ENCODE measurements at places on chromosomes 7 and 10.

- DNase-seq, result no peak
Observed at GRCh38 chr7:138603549-138604318, 97.4 kb downstream of the SVOPL start.

GRCh38 chr10:129703287-129704137, 236.5 kb downstream of the MGMT start:
- DNase-seq, result no peak

- no peak for DNase-seq
Observed at GRCh38 chr10:43976292-43976691, 327.6 kb upstream of the ZNF32 start.

DNA sequence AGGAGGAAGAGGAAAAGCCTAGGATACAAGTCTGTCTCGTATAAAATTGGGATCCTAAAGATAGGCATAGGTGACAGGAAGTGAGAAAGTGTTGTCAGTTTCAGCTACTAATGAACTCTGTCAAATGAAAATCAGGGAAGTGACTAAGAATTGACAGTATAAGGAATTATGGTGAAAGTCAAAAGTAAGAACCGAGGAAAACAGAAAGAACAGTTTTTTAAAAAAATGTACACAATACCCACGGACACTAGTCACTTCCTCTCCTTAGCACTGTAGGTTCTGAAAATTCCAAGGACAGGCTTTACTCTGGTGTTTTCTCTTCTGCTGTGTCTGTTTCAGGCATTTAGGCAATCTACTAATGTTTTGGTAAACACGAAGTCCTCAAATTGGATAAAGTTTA, 42.3 kb downstream of the ATAD1 start:
- DNase-seq, result no peak

DNA sequence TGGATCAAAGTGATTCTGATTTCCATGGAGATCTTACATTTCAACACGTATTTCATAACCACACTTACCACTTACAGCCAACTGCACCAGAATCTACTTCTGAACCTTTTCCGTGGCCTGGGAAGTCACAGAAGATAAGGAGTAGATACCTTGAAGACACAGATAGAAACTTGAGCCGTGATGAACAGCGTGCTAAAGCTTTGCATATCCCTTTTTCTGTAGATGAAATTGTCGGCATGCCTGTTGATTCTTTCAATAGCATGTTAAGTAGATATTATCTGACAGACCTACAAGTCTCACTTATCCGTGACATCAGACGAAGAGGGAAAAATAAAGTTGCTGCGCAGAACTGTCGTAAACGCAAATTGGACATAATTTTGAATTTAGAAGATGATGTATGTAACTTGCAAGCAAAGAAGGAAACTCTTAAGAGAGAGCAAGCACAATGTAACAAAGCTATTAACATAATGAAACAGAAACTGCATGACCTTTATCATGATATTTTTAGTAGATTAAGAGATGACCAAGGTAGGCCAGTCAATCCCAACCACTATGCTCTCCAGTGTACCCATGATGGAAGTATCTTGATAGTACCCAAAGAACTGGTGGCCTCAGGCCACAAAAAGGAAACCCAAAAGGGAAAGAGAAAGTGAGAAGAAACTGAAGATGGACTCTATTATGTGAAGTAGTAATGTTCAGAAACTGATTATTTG, 15.3 kb downstream of the HNRNPA2B1 start:
- DNase-seq, result peak; percentile 65

DNA sequence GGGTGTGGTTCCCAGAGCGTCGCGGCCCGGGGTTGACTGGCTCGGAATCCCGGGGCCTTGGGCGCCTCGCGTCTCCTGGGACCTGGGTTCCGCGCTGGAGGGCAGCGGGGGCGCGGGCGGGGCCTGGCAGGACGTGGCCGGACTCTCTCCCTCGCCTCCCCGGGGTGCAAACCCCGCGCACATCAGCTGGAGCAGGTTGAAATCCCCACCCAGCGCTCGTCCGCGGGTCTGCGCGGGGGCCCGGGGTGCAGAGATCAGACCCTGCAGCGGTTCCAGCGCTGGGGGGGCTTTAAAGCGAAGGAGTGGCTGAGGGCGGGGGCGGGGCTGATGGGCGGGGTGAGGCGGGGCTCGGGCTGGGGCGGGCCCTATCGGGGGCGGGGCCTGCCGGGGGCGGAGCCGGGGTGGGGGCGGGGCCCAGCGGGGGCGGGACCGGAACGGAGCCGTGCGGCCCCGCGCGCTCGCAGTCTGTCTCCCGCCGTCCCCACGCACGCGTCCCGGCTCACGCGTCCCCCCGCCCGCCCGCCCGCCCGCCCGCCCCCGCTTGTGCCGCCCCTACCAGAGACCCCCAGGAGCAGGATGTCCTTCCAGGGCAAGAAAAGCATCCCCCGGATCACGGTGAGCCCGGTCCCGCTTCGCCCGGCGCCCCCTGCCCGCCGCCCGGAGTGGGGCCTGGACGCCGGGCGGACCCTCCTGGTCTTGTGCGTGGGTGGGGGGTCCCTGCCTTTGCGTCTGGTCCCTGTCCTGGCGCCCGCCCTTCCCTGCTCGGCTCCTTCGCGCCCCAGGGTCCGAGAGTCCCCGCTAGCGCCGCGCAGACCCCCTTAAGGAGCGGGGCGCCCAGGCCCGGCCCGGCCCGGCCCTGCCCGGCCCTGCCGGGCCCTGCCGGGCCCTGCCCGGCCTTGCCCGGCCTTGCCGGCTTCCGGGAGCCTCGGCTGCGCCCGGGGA, at the start of gene DPYSL4:
DPYSL4 (plus strand) TSS at position 461 of the 942 bp plus-strand sequence; CDS start at position 577, 116 bp downstream.
- DNase-seq, result no peak

- DNase-seq, result no peak
Observed at GRCh38 chr7:70807650-70808049, 324.3 kb upstream of the GALNT17 start.

- DNase-seq, result no peak
Observed at GRCh38 chr10:44253769-44254462, 131.0 kb downstream of the CXCL12 start.

Data from CD4-positive, alpha-beta T cell treated with Interferon alpha-2 for 1 hour (primary cell).